ENCODE measurements at places on chromosomes 7 and 10. TPM values are rescaled to one million over a fixed set of nuclear protein-coding genes. Genes with fewer than 3 reads are reported as not detected.
A peak's percentile ranks its signal among the peaks of the same experiment; 100 is the strongest.

Gene NEURL1
- total RNA-seq = 1.2 TPM

DNA sequence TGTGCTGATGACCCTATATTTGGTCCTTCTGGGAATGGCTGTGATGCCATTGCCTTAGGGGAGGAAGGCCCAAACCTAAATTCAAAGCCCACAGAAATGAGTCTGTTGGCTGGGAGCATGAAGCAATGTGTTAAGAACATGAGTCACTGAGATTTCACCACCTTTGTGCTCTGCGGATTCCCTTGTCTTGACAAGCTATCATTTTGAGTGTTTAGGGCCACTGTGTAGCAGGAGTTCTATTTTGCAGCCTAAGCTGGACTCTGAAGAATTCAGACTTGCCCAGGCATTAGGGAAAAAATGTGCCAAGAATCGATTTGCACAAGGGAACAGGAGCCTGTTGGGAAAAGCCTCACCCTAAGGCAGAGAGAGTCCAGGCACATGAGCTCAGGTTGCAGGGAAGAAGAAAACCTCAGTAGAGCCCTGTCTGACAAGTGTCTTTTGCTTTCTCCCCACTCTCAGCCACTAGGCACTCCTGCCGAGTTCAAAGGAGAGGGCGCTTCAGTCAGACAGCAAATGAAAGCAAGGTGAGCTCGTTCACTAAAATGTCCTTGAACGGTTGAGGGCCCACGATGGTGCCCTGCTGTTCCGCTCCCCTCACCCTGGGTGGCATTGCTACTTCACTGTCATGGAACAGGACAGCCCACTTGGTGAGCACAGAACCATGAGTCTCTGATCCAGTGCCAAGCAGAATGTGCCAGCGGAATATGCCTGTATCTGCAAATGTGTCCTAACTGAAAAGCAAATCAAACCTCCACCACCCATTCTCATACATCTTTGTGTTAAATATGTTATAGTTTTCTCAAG lies 93.6 kb downstream of the PRLHR start:
- no peaks in the 10 kb centered on the region for H3K36me3 ChIP-seq
- no peaks in the 10 kb centered on the region for H3K27me3 ChIP-seq
- H3K27ac ChIP-seq = no peak overlapping the region

GRCh38 chr7:135913404-135913803 lies 63.8 kb downstream of the MTPN start:
- no peaks in the 10 kb centered on the region for H3K27me3 ChIP-seq
- H3K4me1 ChIP-seq = no peaks in the 10 kb centered on the region
- no peak overlapping the region for H3K27ac ChIP-seq
- H3K36me3 ChIP-seq = no peaks in the 10 kb centered on the region
- no peak overlapping the region for H3K4me3 ChIP-seq

Gene VWA2
- 6.5 TPM for total RNA-seq

GRCh38 chr7:1243964-1244416 lies 11.3 kb downstream of the UNCX start:
- no peaks in the 10 kb centered on the region for H3K4me1 ChIP-seq
- peak; percentile 65 for DNase-seq
- no peak overlapping the region for H3K4me3 ChIP-seq
- no peak overlapping the region for H3K27ac ChIP-seq

Gene PKD2L1
- not detected for total RNA-seq

- H3K36me3 ChIP-seq = no peaks in the 10 kb centered on the region
- H3K27ac ChIP-seq = peak overlapping the region; percentile 89
- peaks cover 5% of the 10 kb centered on the region for H3K4me1 ChIP-seq
- peak overlapping the region; percentile 99 for H3K4me3 ChIP-seq
- DNase-seq = no peak
Measured at GRCh38 chr10:87816898-87817608, 973 bp downstream of the ATAD1 start.

GRCh38 chr7:9231630-9232121 lies 798.3 kb downstream of the NXPH1 start:
- DNase-seq = no peak
- no peak overlapping the region for H3K4me3 ChIP-seq
- no peaks in the 10 kb centered on the region for H3K36me3 ChIP-seq
- H3K27me3 ChIP-seq = no peaks in the 10 kb centered on the region

DNA sequence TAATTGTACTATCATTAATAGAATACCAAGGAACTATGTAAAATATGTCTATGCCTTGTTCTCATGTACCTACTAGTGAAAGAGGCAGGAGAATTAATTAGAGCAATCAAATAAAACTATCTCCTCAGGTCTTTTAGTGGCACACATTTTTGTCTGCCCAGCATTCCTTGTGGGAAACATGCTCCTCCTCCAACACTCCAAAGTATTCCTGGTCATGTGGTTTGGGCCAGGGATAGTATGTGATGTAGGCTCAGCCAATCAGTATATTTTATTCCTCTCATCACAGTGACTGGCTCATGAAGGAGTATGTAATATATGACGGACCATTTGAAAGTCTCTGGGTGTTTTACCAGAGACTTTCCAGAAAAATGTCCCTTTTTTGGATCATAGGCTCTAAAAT lies 16.7 kb upstream of the SYPL1 start:
- H3K27ac ChIP-seq = no peak overlapping the region
- H3K27me3 ChIP-seq = no peaks in the 10 kb centered on the region
- no peaks in the 10 kb centered on the region for H3K4me1 ChIP-seq
- H3K4me3 ChIP-seq = no peak overlapping the region
- DNase-seq = no peak

DNA sequence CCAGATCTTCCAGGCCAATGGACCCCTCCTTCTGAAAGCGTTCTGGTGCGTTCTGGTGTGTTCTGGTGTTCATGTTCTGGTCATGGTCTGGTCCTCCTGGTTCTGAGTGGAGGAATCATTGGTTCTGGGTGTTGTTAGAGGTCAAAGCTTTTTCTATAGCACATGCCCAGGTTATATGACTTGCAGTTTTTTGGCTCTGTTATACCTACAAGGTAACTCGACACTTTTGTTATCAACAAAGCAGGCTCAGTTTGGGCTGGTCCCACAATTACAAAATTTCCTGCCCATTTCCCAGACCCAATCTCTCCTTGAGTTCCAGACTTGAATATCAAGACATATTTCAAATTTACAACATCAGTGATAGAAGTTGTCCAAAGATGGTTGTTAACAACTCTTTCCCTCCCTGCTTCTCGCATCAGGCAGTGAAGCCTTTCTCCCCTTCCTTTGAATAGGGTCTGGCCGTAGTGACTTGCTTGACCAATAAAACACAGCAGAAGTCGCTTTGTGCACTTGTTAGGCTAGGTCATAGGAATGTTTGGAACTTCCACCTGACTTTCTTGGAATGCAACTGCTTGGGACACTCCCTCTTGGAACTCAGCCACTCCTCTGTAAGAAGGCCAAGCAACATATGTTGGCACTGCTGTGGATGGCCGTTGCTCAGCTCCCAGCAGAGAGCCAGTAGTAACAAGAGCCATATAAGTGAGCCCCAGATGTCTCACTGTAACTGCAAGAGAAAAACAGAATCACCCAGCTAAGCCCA lies 83.1 kb upstream of the STEAP1B start:
- peak overlapping the region; percentile 32 for H3K27ac ChIP-seq
- peak; percentile 84 for DNase-seq
- H3K4me3 ChIP-seq = no peak overlapping the region

Gene KIAA1549
- 10.1 TPM for total RNA-seq

DNA sequence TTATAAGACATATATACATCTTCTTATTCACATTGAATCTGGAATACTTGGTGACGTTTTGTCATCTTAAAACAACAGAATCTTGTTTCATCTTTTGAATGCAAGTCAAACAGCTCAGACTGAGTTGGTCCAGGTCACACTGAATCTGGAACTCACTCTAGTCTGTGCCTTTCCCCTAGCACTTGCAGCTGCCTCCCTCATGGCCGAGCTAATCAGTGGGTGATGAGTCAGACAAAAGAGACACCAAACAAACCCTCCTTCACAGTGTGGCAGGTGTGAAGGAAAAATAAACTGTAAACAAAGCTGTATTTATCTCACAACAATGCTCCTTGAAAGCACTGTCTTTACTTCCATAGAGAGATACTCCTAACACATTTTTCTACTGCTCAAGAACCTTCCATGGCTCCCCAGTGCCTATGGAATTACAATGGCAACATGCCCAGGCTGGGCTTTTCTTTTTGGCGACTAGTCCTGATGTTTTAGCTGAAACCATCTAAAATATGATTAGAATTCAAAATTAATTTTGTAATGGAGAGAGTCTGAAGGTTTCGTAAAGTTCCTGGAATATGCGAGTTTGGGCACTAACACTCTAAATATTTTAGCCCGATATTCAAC lies 140.0 kb downstream of the ZNF365 start:
- no peak for DNase-seq
- no peak overlapping the region for H3K4me3 ChIP-seq
- H3K27ac ChIP-seq = no peak overlapping the region
- H3K4me1 ChIP-seq = no peaks in the 10 kb centered on the region
- H3K27me3 ChIP-seq = no peaks in the 10 kb centered on the region

DNA sequence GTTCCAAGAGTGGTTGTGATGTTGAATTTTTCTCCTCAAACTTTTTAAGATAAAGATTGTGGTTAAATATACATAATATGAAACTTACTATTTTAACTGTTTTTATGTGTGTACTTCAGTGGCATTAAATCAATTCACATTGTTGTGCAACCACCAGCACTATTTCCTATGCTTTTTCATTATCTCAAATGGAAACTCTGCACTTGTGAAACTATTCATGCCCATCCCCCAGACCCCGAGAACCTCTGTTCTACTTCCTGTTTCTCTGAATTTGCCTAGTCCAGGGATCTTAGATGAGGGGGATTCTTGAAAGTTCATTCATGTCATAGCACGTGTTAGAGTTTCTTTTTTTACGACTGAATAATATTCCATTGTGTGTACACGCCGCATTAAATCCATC lies 67.0 kb downstream of the WDR37 start:
- H3K4me1 ChIP-seq = no peaks in the 10 kb centered on the region
- H3K27me3 ChIP-seq = no peaks in the 10 kb centered on the region
- no peak overlapping the region for H3K4me3 ChIP-seq
- H3K27ac ChIP-seq = no peak overlapping the region
- no peak for DNase-seq

Gene ASAH2
- 1.3 TPM for total RNA-seq

DNA sequence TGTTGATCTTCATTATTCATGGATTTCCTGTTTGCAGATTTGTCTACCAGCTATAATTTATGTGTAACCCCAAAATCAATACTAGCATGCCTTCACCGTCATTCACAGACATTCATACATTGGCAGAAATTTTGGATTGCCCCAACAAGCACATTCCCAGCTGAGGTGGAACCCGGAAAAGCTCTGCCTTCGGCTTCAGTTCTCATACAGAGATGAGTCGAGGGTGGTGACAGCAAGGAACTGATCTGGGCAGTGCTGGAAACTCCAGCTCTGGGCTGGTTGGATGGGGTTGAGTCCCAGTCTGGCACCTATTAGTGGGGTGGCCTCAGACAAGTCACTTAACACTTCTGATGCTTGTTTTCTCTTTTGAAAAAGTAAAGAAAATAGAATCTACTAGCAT lies 267.5 kb downstream of the SNX13 start:
- DNase-seq = no peak
- H3K27ac ChIP-seq = no peak overlapping the region
- no peaks in the 10 kb centered on the region for H3K36me3 ChIP-seq
- H3K4me1 ChIP-seq = no peaks in the 10 kb centered on the region
- H3K27me3 ChIP-seq = no peaks in the 10 kb centered on the region

DNA sequence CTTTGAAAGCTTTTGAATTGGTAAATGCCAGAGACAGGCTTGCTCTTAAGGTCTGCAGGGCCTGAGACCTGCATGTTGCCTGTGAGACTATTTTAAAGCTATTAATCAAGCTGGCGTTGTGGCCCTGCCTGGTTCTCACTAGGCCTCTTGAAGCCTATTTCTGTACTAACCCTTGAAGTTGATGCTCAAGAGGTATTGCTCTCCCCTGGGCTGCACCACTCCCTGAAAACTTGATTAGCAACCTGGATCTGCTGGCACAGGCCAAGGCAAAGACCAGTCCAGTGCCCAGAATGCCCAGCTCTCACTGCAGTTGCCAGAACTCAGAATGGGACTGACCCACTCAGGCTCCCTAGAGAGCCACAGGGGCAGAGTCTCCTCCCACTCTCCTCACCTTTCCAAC lies 220.0 kb upstream of the MEOX2 start:
- no peak overlapping the region for H3K27ac ChIP-seq
- DNase-seq = no peak
- H3K27me3 ChIP-seq = no peaks in the 10 kb centered on the region
- no peaks in the 10 kb centered on the region for H3K36me3 ChIP-seq
- no peaks in the 10 kb centered on the region for H3K4me1 ChIP-seq
- no peak overlapping the region for H3K4me3 ChIP-seq

Gene MMP21
- total RNA-seq = 0.13 TPM

- no peak overlapping the region for H3K4me3 ChIP-seq
- H3K36me3 ChIP-seq = no peaks in the 10 kb centered on the region
- DNase-seq = no peak
- no peak overlapping the region for H3K27ac ChIP-seq
- peaks cover 10% of the 10 kb centered on the region for H3K4me1 ChIP-seq
- H3K27me3 ChIP-seq = no peaks in the 10 kb centered on the region
Measured at GRCh38 chr7:117064688-117065087, 111.4 kb downstream of the ST7 start.

GRCh38 chr7:88146616-88147015 lies 73.2 kb downstream of the SRI start:
- no peaks in the 10 kb centered on the region for H3K4me1 ChIP-seq
- no peak overlapping the region for H3K4me3 ChIP-seq
- no peaks in the 10 kb centered on the region for H3K36me3 ChIP-seq
- no peak overlapping the region for H3K27ac ChIP-seq
- DNase-seq = no peak

- no peak overlapping the region for H3K4me3 ChIP-seq
- H3K4me1 ChIP-seq = peaks cover 6% of the 10 kb centered on the region
- H3K36me3 ChIP-seq = no peaks in the 10 kb centered on the region
- H3K27me3 ChIP-seq = no peaks in the 10 kb centered on the region
Measured at GRCh38 chr10:92124616-92125143, 166.2 kb downstream of the CPEB3 start.

Gene ZNF727
- 5.3 TPM for total RNA-seq

DNA sequence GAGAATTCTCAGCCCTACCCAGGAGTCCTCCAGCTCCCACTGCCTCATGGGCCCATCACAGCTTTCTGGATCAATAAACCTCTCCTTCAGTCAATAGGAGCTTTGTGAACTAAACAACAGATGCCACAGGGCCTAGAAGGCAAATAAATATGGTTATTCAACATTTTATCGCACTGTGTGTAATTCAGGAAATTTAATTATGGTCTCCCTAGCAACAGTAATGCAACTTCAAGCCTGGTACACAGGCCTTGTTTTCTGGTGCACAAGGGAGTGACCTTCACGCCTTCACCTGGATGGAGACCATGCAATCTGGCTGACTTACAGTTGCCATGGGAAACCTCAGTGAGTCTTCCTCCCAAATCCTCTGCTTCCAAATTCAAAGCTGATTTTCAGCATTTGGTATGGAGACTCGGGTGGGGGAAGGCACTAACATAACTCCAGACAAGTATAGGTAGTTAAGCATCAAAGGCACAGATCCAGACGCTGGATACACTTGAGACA lies 441.0 kb upstream of the NPVF start:
- no peaks in the 10 kb centered on the region for H3K36me3 ChIP-seq
- H3K27ac ChIP-seq = no peak overlapping the region
- no peak for DNase-seq

Gene CTAGE6
- total RNA-seq = 0.13 TPM

- no peaks in the 10 kb centered on the region for H3K4me1 ChIP-seq
- H3K27me3 ChIP-seq = no peaks in the 10 kb centered on the region
- H3K27ac ChIP-seq = no peak overlapping the region
- no peak overlapping the region for H3K4me3 ChIP-seq
- DNase-seq = no peak
- no peaks in the 10 kb centered on the region for H3K36me3 ChIP-seq
Measured at GRCh38 chr10:82801289-82801688, 926.3 kb downstream of the NRG3 start.
